ENCODE measurements at places on chromosomes 3 and 15. TPM values are rescaled to one million over a fixed set of nuclear protein-coding genes. Genes with fewer than 3 reads are reported as not detected.
A peak's percentile ranks its signal among the peaks of the same experiment; 100 is the strongest.

- no peak for DNase-seq
Measured at GRCh38 chr3:98541695-98542094, 9.9 kb downstream of the GPR15 start.

GRCh38 chr3:81909796-81910195 is 148.4 kb upstream of the GBE1 start:
- no peak for DNase-seq

GRCh38 chr15:100143378-100143777 is 198.4 kb downstream of the ADAMTS17 start:
- DNase-seq: no peak

Gene SUSD5
- 2.9 TPM for total RNA-seq

GRCh38 chr3:167813169-167814123 is 77.9 kb downstream of the SERPINI1 start:
- peak; percentile 2 for DNase-seq

DNA sequence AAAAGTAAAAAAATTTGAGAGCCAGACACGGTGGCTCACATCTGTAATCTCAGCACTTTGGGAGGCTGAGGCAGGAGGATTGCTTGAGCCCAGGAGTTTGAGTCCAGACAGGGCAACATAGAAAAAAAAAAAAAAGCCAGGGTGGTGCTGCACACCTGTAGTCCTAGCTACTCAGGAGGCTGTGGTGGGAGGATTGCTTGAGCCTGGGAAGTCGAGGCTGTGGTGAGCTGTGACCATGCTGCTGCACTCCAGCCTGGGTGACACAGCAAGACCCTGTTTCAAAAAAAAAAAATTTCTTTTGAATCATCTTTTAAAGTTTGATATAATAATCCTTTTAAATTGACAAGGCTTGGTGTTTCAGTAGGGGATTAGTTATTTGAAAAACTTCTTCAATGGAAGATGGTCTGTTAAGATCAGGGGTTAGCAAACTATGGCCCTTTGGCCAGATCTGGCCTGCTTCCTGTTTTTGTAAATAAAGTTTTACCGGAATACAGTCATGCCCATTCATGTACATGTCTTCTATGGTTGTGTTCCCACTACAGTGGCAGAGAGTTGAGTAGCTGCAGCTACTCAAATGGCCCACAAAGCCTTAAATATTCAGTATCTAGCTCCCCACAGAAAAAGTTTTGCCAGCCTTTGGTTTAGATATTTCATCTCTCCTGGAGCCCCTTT is 28.9 kb downstream of the CDAN1 start:
- DNase-seq: no peak

Gene BFSP2
- not detected for total RNA-seq

- DNase-seq: no peak
Measured at GRCh38 chr3:144662729-144663128, 691.1 kb downstream of the DIPK2A start.

- DNase-seq: peak; percentile 74
Measured at GRCh38 chr3:15610082-15610759, 8.7 kb downstream of the BTD start.

Gene GABRB3
- 2.2 TPM for total RNA-seq

DNA sequence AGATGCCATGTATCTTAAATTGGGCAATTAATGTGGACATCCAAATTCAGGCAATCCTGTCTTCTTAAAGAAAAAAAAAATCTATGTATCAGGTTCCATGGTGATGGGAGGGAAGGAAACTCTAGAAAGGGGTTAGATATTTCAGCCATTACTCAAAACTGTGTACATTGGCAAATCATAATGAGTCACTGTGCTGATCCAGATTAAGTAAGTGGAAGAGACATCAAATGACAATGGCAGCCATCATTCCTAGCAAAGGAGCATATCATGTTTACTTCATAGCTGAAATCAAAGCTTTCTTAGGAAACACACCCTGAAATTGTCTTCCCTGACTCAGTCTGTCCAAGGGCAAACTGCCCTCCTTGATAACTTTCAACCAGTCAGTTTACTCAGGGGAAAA is 713.3 kb upstream of the GBE1 start:
- no peak for DNase-seq

- peak; percentile 21 for DNase-seq
Measured at GRCh38 chr3:190180268-190180667, 59.6 kb upstream of the P3H2 start.

GRCh38 chr15:71111181-71111565 is 4.1 kb upstream of the THSD4 start:
- DNase-seq: no peak

Gene UROC1
- total RNA-seq: not detected

Gene INSYN1
- total RNA-seq: 1.2 TPM

Gene CPNE4
- not detected for total RNA-seq

GRCh38 chr15:40054855-40055575 is 16.0 kb upstream of the SRP14 start:
- DNase-seq: peak; percentile 34

Gene FEZF2
- total RNA-seq: not detected

Gene CIAO2A
- 67.7 TPM for total RNA-seq

DNA sequence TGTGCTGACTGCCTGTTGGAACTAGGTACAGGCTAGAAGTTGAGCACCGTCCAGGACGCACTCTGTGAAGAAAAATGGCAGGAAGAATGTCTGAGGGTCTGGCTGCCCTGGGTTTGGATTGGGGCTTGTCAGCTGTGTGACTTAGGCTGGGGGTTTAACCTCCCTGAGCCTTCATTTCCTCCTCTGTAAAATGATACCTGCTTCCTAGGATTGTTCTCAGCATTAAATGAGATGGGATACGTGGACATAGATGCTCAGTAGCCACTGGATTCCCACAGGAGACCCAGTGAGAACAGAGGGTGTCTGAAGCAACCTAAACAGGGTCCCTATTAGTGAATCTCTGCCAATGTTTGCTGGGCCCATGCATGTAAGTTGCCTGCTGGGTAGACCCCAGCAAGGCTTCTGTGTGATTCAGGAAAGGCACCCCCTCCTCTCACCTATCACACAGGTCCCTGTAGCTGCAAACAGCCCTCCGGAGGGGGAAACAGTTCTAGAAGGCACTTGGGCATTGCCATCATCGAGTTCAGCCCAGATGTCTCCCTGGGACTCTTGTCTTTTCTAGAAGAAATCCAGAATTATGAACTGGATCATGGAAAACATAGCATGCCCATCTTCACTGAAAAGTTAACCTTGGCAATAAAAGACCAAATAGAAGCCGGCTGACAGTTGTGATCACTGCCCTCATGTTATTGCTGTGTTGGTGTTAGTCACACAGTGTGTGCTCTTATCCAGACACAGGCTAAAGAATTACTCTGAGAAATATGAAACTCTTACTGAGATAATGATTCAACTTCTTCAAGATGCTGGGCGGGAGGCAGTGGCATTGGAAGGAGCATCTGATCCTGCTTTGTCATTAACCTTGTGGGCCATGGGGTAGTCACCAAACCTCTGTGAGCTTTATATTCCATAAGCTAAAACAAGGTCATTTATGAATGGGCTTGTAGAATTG is 64.5 kb downstream of the SMAD6 start:
- peak; percentile 61 for DNase-seq

GRCh38 chr3:178703268-178703975 is 167.2 kb downstream of the KCNMB2 start:
- DNase-seq: no peak

- DNase-seq: no peak
Measured at GRCh38 chr3:170632780-170633179, 46.9 kb upstream of the SLC7A14 start.

Gene CEMIP
- total RNA-seq: 249 TPM

DNA sequence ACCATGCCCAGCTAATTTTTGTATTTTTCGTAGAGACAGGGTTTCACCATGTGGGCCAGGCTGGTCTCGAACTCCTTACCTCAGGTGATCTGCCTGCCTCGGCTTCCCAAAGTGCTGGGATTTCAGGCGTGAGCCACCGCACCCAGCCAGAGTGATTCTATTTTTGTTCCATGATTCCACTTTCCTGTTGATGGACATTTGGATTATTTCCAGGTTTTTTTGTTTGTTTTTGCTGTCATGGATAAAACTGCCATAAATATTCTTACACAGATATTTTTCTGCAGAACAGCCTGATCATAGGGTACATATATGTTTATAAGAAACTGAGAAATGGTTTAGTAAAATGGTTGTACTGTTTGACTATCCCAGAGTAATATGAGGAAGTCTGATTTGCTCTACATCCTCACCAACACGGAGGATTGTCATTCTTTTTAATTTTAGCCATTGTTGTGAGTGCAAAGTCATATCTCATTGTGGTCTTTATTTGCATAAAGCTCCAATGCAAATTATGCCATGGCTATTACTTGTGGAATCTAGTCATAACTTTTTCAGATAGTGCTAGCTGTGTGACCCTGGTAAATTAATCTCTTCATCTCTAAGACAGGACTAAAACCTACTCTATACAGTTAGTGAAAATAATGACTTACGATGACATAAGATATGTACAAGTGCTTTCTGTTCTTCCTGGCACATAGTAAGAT is 42.7 kb downstream of the MAP6D1 start:
- DNase-seq: no peak

Gene CCDC33
- not detected for total RNA-seq

- DNase-seq: no peak
Measured at GRCh38 chr3:113552851-113553250, 20.5 kb downstream of the SIDT1 start.

DNA sequence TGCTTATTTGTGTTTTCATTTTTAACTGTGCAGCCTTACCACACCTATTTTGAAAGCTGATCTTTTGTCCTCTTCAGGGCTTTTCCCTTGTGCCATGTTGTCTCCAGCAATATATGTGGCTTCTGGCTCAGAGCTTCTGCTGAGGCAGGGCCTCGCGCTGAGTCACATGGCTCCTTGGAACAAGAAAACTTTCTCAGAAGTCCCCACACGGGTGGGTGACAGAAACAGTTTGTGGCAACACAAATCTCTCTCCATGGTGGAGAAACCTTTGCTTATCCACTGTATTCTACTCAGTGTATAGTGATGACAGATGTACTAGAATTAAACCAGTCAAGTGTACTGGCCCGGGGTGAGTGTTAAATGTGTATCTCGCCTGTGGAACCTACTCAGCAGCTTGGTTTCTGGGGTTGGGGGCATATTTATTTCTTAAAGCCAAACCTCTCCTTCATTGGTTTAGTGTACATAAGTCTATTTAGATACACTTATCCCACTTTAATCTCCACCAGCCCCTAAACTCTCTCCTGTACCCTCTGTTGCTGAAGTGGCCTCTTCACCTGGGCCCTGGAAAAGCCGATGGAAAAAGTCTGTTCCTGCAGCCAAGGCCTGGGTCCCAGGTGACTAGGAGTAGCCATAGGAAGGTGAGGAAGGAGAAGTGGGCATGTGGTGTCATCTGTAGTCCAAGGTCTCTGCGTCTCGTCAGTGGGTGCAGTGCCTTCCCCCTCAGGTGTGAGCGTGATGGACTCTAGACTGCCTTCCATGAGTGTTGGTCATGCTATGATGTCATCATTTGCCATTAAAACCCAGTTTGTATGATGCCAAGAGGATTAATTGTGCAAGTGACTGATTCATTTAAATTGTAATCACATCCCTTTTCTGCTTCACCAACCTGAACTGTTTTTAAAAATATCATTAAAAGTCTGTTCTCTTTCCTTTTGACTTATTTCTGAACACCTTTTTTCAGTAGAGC is 3.2 kb upstream of the FBXL22 start:
- DNase-seq: no peak

DNA sequence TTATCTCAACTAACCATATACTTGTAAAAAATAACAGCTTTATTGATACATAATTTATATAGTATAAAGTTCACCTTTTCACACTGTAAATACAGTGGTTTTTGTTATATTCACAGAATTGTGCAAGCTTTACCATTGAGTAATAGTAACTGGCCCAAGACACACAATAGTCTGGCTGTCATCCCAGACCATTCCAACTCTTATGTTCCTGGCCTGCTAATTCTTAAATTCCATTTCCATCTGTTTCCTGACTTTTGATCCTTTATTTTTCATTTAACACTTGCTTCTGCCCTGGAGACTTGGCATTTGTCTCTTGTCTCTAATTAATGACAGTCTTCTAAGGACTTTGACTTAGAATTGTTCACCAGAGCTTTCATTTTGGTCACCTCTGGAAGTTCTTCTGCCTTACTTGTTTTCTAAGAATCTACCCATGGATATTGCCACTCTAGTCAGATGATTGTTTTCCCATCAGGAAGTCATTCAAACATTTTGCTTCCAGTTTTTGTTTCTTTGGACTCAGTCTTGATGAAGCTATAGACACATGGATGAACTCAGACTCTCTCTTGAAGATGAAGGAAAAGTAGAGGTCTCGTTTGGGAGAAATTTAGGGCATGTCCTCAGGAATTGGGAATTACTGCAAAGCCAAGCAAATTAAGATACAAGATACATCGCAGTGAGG is 27.2 kb upstream of the PLSCR4 start:
- peak; percentile 99 for DNase-seq

DNA sequence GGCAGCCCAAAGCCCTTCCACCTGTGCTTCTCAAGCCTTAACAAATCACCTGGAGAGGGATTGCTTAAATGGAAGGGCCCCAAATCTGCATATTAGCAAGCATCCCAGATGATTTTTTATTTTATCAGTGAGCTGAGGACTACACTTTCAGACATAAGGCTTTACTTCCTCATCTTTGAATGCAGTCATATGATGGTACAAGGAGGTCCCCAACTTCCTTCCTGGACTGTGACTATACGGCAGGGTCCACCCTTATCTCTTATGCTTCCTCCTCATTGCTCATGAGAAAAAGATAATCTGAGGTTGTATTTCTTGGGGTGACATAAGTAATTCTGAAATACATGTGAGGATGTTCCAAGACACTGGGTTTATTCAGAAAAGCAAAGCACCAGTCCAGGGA is 13.7 kb upstream of the HEG1 start:
- no peak for DNase-seq

Gene MLF1
- 14.9 TPM for total RNA-seq

DNA sequence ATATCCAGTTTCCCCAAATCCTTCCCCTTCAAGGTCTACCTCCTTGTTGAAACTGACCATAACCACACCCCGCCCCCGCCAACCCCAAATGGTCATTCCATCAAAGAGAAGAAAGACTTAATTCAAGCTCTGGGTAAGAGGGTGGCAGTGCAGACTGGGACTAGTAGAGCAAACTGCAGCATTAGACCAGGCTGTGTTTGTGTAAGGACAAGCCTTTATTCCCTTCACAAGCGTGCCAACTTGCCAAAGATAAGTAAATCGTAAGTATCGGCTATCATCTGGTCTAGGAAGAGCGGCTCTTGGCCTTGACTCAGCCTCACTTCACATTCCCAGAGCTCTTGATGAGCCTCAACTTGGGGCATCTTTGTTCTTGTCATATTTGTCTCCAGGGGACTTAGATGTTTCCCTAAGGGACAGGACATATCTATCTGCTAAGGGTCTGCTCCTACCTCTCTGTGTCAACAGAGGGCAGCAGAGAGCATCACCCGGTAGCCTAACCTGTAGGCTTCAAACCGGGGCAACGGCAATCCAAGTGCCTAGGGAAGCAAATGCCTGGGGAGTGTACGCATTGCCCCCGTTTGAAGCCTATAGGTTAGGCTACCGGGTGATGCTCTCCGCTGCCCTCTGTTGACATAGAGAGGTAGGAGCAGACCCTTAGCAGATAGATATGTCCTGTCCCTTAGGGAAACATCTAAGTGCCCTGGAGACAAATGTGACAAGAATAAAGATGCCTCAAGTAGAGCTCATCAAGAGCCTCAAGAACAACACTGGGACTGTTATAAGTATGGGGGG is 8.9 kb upstream of the MAP3K13 start:
- peak; percentile 46 for DNase-seq
